Heart right ventricle (tissue), 16 donors: ENCODE measurements at places on chromosomes 4 and X.

DNA sequence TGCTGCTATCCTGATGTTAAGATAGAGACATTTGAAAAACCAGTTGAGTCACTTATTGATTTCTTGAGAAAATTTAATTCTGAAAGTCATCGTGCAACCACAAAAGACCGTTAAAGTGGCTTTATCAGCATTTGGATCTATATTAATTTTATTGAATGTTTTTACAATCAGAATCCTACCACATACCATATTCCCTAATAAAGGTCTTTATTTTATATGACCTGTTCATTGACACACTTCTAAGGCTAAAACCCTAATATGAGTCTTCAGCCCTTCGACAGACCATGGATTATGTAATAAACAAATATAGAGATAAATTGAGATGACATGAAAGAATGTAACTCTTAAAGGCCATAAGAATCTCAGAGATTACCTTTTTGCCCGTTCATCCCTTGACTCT is 68.1 kb downstream of the BANK1 start:
- no peak for DNase-seq

GRCh38 chr4:162957521-162958143 is 209.1 kb downstream of the NAF1 start:
- DNase-seq = no peak

DNA sequence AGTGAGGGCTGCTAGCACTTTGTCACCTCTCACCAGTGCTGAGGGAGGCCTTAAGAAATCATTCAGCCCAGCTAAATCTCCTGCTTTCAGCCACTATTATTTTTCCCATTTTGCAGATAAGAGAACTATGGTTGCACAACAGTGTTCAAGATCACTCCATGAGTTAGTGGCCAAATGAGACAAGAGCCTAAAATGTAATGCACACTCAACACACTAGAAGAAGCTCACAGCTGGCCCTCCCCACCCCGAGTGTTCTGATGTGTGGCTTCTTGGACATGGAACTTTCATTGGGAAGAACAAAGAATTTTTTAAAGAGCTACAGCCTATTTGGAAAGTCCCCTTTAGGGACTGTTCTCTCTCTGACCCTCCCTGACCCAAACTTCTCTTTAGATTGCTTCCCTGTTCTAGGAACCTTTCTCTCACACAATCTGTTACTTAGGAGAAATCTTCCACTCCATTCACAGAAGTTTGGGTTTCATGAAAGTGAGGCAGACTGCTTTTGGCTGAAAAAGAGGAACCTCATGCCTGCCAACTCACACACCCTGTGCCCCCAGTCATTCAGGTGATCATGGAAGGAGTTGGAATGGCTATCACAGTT is 44.0 kb upstream of the CT47C1 start:
- no peak for DNase-seq

DNA sequence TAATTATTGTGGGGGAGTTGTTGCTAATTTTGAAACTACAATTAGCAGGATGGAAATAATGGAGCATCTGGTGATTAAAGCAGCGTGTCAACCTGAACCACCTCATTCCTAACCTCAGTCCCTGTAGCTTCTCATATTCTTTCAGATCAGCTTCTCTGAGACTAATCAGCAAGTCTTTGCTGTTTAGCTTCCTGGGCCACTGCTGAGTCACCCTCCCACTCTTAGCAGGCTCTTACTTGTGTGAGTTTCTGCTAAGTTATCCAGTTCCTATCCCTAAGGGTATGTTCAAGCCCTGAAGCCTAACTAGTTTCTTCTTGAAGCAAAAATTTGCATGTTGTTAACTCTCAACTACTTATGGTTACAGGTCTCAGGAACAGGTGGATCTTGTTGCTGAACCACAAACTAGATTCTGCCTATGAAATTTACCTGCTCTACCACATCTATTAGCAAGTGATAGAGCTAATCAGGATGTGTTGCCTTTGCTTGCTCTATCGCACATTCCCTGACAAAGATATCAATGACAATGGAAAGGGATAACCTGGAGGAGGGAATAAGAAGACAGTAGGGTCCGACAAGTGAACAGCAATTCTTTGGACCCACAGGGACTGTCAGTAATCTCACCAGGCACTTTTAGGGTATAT is 134.2 kb downstream of the EIF4E start:
- DNase-seq = no peak

DNA sequence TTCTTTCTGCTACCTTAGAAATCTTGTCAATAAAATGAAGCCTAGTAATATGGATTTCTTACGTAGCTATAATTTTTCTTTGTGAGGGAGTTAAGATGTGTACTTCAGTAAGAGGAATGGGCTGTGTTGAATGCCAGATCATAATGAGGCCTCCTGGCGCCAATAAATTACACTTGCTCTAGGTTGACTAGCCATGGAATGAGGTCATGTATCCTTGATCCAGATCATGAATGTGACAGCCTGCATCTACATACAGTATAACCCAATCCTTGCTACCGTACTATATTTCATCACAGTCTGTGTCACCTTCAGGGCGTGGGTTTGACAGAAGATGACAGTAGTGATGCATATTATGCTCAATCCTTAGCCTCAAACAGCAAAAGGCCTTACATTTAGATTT is 36.2 kb downstream of the NHS start:
- no peak for DNase-seq

DNA sequence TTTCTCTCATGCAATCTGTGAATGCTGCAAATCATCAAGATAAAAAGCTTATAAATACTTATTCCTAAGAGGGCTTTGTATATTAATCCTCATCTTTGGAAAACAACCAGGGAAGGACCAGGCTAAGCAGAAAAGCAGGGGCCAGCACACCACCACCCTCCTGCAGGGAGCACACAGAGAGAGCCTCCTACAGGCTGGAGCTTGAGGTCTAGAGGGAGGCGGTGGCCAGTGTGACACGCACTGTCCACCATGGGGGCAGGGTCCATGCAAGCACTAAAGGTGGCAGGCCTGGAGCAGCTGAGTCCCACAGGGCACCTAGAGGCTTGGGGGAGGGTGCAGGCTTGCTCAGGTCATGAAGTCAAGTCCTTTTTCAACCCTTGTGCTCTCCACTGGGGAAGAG is 236.9 kb downstream of the TACR3 start:
- no peak for DNase-seq

GRCh38 chrX:131746491-131746968 is 202.7 kb downstream of the OR13H1 start:
- DNase-seq = peak; percentile 8

DNA sequence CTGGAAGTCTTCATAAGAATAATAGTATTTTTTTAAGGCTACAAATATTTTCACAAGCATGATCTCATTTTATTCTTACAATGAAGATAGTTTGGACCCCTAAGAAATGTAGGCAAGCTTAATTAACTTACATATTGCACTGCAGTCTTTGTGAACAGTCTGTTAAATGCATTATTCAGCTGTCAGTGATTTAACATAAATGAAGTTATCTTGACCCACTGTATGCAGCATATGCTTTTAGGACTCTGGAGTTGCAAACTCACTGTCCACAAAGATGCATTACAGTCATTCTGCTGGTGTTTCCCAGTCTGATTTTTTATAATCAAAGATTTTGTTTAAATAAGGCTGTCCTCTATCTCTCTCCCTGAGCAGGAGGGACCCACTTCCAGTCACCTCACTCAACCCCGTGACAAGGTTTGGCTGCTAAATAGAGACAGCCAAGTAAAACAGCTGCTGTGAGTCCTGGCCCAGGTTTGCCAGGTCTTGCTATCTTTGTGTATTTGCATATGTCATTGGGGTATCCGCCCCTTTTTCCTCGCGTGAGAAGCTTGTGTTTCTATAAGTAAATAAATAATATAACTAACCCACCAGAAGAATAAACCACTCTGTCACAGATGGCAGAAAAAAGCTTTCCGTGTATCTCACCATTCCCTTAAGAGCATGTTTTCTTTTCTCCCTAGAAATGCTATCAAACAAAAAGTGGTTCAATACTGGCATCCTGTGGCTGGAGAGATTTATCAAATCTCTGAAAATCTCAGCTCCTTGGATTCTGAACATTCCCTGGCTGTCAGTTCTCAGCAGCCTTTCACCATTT is 67.0 kb downstream of the SLC7A11 start:
- no peak for DNase-seq

GRCh38 chr4:78483811-78484210 is 67.8 kb upstream of the ANXA3 start:
- no peak for DNase-seq

DNA sequence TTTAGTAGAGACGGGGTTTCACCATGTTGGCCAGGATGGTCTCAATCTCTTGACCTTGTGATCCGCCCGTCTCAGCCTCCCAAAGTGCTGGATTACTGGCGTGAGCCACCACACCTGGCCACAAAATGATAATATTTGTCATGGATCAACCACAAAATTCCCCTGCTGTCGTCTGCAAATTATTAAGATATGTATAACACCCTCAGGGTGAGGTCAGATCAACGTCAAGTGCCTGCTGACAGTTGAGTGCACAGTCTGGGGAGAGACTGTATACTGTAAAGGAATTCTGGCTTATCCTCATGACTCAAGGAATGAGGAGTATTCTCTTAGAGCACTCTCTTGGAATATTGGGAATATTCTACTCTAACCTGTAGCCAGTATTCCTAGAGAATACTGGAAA is 11.2 kb downstream of the EPGN start:
- no peak for DNase-seq

DNA sequence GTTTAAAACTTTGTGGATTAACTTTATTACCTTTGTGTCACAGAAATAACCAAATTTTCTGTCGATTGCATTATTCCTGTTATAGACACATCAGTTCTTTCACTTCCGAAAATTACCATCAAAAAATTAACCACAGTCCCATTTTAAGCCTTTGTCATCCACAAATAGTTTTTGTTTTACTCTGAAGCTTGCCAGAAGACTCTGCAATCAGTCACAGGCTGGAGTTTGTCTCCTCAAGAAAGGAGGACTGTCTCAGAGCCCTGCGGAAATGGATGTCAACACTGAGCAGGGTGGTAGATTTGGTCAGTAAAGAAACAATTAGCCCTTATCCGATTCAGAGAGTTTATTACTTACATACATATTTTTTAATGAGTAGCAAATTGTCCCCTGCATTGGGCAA is 20.1 kb upstream of the TCEAL4 start:
- no peak for DNase-seq

DNA sequence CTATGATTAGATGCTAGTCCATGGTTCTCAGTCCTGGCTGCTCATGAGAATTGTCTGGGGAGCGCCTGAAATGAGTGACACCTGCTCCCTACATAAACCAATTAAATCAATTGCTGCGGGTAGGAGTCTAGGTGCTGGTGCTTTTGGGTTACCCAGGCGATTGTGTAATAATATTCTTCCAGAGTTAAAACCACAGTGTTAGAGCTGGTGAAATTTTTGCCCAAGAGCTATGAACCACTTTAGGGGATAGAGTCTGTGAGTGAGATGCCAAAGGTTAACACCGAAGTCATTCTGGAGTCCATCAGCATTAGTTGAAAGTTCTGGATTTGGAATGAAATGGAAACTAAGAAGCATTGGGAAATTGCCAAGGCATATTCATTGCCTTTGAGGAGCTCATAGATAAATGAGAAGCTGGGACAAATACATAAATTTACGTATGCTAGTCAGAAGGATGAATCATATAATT is 15.3 kb downstream of the PDK3 start:
- no peak for DNase-seq

DNA sequence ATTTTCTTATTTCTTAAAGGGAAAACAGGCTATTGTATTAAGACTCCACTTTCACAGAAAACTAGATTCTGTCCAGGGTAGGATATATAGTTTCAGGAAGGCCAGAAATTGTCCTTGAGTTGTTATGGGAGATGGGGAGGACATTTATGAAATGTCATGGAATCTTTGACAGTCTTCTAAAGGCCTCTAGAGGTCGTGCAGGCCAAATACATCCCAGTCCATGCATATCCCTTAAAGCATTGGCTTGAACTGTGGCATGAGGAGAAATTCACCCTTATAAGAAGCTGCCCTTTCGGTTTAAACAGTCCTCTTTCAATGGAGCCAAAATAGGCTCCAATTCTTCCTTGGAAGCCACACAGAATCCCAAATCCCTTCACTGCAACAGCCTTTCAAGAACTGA is 183.6 kb upstream of the NOCT start:
- no peak for DNase-seq

DNA sequence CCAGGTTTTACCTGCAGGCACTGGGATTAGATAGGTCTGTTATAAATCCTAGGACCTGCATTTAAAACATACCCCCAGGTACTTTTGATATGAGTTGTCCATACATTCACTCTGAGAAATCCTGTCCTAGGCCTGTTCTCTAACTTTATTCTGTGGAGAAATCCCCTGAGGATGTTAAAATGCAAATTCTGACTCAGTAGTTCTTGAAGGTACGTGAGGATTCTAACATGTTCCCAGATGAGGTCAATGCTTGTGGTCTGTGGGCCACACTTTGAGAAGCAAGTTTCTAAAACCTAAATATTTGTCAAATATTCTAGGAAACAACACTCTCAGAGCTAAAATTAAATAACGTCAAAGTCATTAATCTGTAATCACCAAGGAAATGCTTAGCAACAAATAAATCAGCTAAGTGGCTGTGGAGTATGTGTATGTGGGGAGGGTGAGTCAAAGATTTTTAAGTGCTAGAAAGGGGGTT is 101.3 kb upstream of the MAGEB16 start:
- DNase-seq = no peak

DNA sequence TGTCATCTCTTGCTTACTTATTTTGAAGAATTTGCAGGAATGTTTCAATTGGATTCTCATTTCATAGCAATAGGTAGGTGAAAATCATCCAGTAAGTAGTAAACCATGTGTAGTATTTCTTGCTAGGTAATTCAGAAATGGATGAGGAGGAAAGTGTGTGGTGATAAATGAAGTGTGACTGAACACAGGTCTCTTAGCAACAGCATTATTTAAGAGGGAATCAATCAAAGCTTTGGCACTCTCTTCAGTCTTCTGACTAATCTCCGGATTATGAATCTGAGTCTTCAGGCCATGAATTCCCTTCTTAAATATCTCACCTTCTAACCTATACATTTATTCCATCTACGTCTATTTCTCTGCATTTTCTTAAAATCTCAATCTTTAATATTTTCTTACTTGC is 55.8 kb upstream of the ARHGAP24 start:
- DNase-seq = no peak

GRCh38 chr4:174708381-174708780 is 120.7 kb downstream of the GLRA3 start:
- DNase-seq = no peak

GRCh38 chr4:78722878-78723277 is 53.3 kb upstream of the BMP2K start:
- no peak for DNase-seq

- no peak for DNase-seq
Measured at GRCh38 chr4:98586962-98587354, 71.5 kb downstream of the TSPAN5 start.

GRCh38 chr4:152635851-152636250 is 43.9 kb downstream of the TMEM154 start:
- DNase-seq = no peak
